ENCODE measurements at places on chromosomes 16 and 17.

DNA sequence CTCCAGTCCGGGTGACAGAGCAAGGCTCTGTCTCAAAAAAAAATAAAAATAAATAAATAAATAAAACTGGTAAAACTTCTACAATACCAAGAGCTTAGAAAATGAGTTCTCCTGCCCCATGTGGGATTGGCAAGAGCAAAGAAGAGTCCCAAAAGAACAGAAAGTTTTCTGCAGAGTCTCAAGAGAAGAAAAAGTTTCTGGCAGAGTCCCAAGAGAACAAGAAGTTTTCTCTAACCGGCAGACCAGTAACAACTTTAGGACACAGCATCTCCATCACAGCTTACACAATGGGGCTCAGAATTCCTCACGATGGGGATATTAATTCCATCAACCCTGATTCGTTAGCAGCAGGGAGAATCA lies 1.1 kb downstream of the SLC39A11 start:
- no peak for DNase-seq

DNA sequence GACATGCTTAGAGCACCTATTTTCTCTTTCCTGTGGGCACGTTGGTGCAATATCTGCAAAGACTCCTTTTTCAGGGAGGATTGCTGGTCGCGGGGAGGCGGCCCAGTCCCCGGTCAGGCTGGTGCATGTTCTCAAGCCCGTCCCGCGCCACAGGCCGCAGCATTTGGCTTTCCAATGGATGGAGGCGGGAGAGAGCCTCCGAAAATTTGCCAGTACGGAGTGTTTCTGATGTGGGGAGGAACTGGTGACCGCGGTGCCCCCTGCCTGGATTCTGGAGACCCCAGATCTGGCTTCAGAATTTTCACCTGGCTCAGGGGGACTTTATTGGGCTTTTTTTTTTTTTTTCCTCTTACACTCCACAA lies 2.3 kb downstream of the CMIP start:
- no peak for DNase-seq

GRCh38 chr16:70702624-70703023 lies 16.8 kb upstream of the MTSS2 start:
- no peak for DNase-seq

GRCh38 chr16:67562526-67562917 lies at the start of gene CTCF:
TSS of gene CTCF (plus strand) at chr16:67562526. CDS start at chr16:67610833, 48,307 bp downstream.
- DNase-seq, result peak; percentile 78

GRCh38 chr17:17582372-17582771 lies 9.1 kb downstream of the PEMT start:
- DNase-seq, result no peak

GRCh38 chr16:85738923-85739715 lies 11.8 kb downstream of the C16orf74 start:
- DNase-seq, result no peak

DNA sequence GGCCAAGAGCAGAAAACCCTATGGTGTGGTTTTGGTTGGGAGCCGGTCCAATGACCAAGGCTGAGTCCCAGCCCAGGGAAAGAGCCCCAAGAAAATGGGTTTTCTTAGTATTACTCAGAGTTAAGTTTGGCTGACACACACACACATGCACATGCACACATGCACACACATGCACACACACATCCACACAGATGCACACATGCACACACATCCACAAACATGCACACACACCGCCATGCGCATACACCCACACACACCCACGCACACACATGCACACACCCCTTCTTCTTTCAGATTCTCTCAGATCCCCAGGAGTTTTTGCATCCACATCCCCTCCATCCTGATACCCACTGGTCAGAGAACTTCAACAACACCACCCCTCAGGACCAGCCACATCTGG lies 9.1 kb downstream of the ABCC12 start:
- DNase-seq, result no peak

DNA sequence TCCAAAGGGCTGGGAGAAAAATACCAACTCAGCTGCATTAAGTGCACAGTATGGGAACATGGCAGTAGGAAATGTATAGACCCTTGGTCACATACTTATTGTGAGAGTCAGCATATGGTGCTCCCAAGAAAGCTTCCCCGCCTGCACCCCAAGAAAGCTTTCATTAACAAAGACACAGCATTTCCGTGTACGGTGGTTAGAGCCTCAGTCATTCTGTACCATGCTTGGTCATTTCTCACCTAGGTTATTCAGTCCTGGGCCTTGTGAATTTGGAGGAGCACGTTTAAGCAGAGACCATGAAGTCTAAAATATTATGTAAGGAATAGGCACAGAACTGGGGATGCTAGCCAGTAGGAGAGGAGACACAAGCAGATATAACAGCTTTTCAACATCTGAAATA lies 56.1 kb downstream of the ESRP2 start:
- no peak for DNase-seq

DNA sequence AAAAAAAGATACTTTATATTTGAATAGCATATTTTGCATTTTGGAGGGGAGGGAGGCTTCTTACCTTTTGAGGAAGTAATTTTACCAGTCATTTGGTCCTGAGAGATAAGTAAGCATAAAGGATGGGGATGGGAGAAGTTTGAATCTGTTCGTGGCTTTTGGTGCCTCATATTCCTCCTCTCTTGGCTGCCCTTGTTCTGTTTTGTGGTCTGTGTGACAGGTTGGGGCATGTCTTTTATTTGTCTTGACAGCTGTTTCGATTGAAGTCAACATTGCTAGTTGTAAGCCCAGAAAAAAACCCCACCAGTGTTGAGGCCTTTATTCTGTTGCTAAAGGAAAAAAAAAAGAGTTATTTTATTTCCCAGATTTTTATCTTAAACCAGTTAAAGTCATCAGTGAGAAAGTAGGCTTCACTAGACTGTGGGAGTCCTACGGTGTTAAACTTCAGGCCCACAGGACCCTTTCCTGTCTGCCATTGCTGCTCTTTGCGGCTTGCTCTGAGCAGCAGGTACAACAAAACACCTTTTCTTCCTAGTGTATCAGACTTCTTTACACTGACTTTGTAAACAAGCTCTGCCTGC lies 11.4 kb downstream of the SLC7A6 start:
- DNase-seq, result no peak

- no peak for DNase-seq
Observed at GRCh38 chr17:17638467-17638866, 42.8 kb upstream of the RAI1 start.

- no peak for DNase-seq
Observed at GRCh38 chr16:56295739-56296527, 104.6 kb downstream of the GNAO1 start.

- DNase-seq, result no peak
Observed at GRCh38 chr17:29007860-29008455, 2.1 kb upstream of the SEZ6 start.

DNA sequence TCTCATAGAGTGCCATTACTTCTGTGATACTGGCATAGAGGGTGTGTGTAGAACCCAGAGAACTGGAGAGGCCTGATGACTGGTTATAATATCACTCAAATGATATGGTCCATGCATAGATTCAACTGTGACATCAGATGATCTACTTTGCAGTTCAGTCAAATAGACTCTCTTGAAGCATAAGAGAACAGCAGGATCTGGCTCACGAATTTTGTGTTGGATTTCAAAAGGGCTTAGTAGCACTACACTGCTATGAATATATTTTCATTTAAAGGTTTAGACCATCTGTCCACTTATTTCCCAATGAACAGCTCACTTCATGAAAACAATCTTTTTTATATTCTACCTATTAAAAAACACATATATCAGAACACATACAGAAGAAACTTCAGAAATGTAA lies 119.7 kb downstream of the KIF2B start:
- DNase-seq, result no peak

DNA sequence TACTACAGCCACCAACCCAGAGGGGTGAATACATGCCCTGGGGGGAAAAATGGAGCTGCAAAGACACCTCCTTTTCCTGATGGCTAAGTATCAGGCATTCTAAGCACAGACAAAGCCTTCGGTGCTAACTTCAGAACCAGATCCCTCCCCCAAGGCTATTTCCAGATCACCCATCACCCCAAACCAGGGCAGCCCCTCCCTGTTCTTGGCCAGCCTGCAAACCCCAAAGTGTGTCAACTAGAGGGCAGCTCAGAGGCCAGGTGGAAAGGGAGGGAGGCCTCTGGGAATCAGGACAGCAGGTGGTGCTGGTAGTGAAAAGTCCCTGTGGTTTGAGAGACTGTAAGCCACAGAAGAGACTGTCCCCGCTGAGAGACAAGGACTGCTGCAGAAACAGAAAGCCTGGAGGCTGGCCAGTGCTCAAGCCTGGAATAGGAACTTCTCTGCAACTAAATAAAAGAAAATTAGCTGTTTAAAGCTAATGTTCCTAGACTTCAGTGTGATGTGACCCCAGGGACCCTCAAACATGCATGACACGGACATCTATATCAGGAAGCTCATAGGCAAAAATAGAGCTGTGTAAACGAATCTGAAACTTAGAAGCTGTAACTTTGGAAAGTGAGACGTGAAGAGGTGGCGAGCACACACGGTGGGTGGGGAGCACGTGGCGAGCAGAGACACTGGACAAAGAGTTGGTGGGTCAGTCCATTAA lies 9.1 kb downstream of the TUBG1 start:
- peak; percentile 78 for DNase-seq

GRCh38 chr16:53052519-53053501 lies at the start of gene CHD9NB:
TSS of gene CHD9NB (minus strand) at chr16:53052897. CDS start at chr16:53044158, 8,739 bp downstream.
- peak; percentile 48 for DNase-seq

DNA sequence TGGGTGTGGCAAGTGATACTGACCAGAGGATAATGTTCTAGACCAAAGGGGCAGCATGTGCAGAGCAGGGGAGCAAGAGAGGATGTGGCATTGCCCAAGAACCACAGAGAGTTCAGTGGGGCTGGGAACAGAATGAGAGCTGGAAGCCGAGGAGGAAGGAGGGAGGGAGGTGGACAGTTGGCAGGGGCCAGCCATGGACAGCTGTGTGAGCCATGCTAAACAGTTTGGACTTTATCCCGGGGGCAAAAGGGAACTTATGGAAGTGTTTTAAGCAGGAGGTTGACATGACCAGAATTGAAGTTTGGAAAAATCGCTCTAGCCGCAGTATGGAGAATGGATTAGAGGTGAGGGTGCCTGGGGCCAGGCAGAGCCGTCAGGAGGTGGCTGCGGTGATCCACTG lies 29.4 kb upstream of the TMEM132E start:
- DNase-seq, result no peak

DNA sequence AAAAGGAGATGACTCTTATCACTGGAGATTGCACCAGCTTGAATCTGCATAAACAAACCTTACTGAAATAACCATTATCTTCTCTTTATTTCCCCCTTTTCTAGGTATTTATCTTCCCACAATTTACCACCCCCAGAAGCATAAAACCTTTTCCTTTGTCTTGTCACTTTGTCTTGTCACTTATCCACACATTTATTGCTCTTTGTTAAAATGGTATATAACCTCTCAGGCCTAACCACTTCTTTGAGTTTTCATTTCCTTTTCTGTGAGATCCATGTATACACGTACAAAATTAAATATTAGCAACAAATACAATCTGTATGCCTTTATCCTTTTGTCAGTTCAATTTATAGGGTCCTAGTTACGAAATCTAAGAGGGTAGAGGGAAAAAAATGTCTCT lies 122.9 kb downstream of the CACNG3 start:
- no peak for DNase-seq

- DNase-seq, result no peak
Observed at GRCh38 chr17:58233543-58233942, 4.8 kb upstream of the LPO start.

DNA sequence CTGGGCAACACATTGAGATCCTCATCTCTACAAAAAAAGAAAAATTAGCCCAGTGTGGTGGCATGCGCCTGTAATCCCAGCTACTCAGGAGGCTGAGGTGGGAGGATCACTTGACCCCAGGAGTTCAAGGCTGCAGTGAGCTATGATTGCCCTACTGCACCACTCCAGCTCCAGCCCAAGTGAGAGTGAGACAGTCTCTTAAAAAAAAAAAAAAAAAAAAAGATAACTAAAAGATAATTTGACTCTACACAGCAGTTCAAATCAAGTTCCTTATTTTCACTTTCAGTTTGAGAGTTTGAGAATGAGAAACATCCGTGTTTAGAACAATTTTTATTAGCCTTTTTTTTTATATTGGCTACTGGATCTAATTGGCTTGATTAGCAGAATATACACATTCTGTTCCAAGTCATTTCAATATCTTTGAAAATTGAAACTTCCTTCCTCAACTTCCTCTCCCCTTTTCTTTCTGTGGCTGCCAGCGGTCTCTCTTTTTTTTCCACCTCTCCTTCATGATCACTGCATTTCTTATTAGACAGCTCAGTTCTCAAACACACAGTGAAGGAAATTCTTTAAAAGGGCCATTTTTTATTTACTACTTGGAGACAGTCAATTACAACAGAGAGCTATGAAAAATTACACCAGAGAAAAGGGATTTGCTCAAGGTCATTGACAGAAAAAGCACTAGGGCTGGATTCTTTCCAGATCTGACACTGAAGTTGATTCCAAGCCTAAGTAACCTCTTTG lies 4.5 kb upstream of the ACSF2 start:
- no peak for DNase-seq

DNA sequence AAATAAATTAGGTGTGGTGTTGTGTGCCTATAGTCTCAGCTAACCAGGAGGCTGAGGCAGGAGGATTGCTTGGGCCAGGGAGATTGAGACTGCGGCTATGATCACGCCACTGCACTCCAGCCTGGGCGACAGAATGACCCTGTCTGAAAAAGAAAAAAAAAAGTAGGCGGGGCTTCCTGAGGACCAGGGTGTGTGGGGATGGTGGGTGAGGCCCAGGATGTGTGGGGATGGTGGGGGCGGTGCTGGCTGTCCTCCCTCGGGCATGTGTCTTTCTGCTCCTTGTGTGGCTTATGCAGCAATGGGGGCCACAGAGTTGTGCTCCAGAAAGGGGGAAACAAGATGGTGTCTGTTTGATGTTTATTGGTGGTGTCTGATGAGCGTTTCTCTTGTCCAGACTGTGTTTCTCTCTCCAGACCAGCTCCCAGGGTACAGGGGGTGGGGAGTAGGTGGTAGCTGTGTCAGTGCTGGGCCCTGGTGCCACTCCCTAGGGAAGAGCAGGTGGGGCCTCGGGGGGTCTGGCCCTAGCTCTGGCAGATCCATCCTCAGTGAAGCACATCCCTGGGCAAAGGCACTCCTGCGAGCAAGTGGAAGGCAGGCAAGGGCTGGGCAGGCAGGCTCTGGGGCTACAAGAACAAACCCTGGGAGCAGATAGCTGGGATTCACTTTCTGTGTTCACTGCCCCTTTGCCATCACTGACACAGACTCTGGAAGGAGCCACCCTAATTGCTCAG lies 2.3 kb downstream of the LCAT start:
- no peak for DNase-seq

- peak; percentile 13 for DNase-seq
Observed at GRCh38 chr17:62705778-62706597, 78.5 kb downstream of the MRC2 start.

GRCh38 chr17:79055197-79055596 lies 19.4 kb upstream of the ENGASE start:
- DNase-seq, result no peak

DNA sequence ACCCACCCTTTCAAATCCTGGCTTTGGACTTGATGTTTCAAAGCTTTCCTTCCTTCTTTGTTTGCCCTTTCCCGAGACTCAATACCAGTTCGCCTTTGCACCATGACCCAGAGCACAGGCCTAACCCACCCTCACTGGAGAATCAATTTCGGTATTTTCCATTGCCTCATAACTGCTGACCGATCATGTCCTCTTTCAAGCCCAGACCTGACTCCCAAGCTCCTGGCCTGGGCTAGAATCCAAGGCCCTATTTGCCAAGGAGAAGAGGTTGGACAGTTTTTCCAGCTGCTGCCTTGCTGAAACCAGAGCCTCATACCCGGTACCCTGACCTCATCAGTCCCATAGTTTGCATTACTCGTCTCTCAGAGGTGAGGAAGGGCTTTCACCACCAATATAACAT lies 35.3 kb upstream of the HELZ start:
- no peak for DNase-seq

All from left colon (tissue), 2 donors.